Kidney (tissue), 22 donors: ENCODE measurements at places on chromosomes 6 and 20. TPM values are rescaled to one million over a fixed set of nuclear protein-coding genes. Genes with fewer than 3 reads are reported as not detected.

TAP1 gene
- 45.4 TPM for total RNA-seq

PARD6B gene
- 72.0 TPM for total RNA-seq

SLC22A7 gene
- total RNA-seq, result 2.0 TPM

PRR18 gene
- total RNA-seq, result 0.19 TPM

PPP1R3G gene
- 1.9 TPM for total RNA-seq

FRK gene
- 25.0 TPM for total RNA-seq

C20orf202 gene
- total RNA-seq, result 0.16 TPM

ZBTB12 gene
- 3.4 TPM for total RNA-seq

PACSIN1 gene
- 1.7 TPM for total RNA-seq

WFDC5 gene
- 1.0 TPM for total RNA-seq

GRCh38 chr6:15499125-15499524 is 163.7 kb downstream of the DTNBP1 start:
- no peak for DNase-seq

DNA sequence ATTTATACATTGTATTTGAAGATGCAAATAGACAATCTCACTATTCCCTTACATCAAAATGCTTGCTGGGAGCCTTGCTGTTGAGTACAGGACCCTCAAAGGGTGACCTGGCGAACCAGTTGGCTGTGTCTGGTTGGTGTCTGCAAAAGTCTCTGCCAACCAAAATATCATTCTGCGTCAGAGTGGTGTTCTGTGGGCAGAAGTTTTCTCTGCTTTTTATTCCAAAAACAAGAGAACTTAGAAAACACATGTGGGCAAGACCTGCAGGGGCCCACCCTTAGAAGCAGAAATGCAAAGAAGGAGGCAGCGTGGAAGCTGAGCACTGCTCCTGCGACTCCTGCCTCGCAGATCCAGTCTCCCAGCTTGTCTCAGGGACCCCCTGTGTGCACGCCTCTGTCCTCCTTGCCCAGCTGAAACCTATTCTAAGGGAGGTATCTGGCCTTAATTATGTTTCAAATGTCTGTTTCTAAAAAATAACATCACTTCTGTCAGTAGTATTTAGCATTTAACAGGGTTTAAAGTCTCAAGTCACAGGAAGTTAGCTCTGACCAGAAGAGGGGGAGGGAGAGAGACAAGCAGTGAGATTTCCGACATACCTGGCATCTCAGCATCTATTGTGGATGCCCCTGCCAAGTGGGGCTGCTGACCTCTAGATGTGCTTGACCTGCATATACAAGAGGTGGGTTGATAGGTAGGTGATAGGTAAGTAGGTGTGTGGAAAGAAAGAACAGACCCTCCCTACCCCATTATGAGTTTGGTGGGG is 101.3 kb downstream of the SASH1 start:
- no peak for DNase-seq

- DNase-seq, result no peak
Observed at GRCh38 chr6:43107344-43108062, 31.4 kb downstream of the PTK7 start.

- no peak for DNase-seq
Observed at GRCh38 chr6:152828431-152828830, 77.8 kb downstream of the VIP start.

DNA sequence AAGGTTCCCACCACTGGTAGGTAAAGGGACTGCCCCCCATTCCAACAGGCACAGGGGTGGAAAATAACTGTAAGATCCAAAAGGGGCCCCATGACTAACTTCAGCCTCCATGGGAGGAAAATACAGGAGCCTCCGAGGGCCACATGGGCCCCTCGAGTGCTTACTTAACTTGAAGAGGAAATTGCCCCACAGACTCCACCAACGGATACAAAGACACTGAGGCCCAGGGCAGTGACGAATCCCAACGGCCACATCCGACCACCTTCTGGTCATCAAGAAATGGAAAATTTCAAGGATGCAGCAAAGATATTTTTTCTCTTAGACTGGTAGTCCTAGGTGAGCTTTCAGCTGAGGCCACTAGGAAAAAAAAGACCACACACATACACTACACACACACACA is 116.0 kb upstream of the MRPS10 start:
- DNase-seq, result no peak

GRCh38 chr6:19691465-19692167 is 145.6 kb upstream of the ID4 start:
- DNase-seq, result peak; percentile 88

DNA sequence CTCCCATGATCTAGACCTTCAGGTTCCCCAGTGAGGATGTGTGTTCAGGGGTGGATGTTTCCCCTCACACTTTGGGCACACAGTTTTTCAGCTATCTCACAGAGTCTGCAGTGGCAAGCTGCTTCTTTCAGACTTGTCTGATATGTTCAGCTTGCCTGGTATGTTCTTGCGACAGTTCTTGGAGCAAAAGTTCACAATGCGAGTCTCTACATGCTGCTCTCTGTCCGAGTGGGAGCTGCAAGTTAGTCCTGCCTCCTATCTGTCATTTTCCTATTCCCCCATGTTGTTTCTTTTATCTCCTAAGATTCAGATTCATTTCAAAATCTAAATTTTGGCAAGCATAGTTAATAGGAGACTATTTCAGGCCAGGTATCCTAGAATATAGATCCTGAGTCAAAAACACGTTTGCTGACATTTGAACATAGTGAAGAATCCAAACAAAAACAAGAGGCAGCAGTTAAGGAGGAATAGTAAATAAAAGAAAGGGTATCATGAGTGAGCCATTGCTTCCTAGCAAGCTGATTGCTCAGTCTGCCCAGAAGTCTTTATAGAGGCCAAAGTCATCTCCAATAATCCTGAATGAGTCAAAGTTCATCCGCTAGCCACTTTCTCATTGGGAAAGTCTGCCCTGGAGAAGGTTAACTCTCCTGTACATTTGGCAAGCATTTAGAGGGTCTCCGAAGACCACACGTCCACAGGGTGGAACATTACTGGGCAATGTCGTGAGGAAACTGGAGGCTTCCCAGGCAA is 140.2 kb upstream of the MOCS1 start:
- no peak for DNase-seq

DNA sequence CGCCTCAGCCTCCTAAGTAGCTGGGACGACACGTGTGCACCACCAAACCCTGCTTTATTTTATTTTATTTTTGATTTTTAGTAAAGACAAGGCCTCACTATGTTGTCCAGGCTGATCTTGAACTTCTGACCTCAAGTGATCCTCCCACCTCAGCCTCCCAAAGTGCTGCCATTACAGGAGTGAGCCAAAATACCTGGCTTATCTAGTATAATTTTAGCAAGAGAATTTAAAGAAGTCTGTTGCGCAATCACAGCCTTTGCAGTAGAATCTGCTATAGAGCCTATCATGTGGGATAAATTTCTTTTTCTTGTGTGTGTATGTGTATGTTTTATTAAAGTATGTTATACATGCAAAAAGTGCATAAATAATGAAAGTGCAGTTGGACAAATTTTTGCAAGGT is 92.1 kb upstream of the ANKEF1 start:
- no peak for DNase-seq

DNA sequence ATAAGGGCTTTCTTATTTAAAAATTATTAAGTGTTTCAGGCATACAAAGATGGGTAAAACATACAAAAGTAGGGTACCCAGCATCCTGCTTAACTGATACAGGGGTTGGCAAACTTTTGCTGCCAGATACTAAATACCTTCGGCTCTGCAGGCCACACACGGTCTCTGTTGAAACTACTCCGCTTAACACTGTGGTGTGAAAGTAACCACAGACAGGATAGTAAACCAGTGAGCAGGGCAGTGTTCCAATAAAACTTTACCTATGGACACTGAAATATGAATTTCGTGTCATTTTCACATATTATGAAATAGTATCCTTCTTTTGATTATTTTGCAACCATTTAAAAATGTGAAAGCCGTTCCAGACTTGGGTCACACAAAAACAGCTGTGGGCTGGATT is 92.4 kb downstream of the EYA2 start:
- no peak for DNase-seq

- no peak for DNase-seq
Observed at GRCh38 chr20:62700261-62700930, 8.2 kb upstream of the NTSR1 start.

GRCh38 chr20:5128886-5129285 is 2.1 kb downstream of the CDS2 start:
- DNase-seq, result no peak

- peak; percentile 95 for DNase-seq
Observed at GRCh38 chr20:36886859-36887751, 11.2 kb downstream of the TLDC2 start.

DNA sequence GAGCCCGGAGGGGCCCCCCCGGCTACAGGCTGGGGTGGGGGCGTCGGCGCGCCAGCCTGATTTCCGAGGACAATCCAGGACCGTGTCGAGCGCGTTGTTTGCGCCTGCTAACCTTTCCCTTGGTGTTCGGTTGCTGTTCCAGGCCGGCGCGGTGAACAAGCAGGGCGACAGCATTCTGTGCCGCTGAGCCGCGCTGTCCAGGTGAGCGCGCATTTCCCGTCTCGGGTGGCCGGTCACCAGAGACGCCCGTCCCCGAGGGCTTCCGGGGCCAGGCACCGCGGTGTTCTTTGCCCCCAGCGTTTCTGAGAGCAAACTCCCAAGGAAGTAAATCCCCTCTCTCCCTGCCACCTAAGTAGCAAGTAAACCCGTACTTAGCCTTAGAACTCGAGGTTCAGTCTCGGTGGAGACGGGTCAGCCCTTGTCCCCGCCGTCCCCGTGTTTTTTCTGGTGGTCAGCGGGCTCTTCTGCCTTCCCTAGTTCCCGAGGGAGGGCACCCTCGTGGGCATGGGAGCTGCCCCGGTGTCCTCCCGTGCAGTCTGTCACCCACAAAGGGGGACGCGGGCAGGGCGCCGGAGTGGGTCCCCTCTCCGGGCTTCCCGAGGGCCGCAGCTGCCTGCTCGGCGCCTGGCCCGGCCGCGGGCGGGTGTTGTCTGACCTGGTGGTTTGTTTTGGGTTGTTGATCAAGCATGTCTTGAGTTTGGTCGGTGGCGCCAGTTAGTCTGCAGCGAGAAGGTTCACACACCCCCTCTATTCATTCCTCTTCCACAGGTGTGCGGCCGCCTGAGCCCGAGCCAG is 1.5 kb downstream of the ID4 start:
- peak; percentile 89 for DNase-seq

DNA sequence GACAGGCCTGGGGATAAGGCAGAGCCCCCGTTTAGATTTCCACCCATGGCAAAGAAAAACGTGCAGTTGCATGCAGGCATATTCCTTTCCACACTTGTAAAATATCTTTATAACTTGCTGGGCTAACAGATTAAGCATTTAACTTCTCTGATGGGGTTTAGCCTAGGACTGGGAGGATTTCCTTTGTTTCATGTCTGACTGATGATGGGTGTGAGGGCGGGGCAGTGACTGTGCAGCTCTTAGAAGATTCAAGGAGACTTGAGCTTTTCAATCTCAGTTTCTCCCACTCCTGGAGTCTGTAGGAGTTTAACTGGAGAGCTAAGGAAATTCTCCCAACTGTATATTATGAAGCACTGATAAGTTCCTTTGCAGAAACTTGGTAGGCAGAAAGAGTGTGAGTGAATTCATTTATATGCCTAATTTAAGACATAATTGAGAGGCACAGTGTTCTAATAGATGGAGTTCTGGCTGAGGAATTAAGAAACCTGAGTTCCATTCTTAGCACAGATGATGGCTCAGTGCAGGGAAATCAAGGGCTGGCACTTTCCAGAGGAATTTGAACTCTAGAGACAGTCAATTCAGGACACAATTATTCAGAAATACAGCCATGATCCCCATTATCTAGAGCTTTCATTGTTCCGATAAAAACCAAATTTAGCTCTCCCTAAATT is 214.6 kb upstream of the CNR1 start:
- DNase-seq, result no peak

DNA sequence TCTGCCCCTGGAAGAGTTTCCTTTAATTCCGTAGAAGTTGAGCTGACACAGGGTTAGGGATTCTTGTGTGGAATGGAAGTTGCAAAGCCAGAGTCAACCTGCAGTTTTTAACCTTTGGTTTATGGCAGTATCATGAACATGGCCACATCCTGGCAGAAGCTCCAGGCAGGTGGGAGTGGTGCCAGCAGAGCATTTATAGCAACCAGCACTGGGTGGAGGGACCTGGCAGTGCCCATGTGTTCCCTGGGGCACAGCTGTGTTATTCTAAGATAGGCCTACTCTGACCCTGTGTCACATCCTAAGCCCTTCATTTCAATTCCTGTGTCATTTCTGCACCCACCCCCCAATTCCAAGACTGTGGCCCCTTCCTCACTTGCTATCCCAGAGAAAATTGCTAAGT is 26.1 kb upstream of the ZNF831 start:
- no peak for DNase-seq

- DNase-seq, result no peak
Observed at GRCh38 chr6:56848105-56848504, 106.8 kb upstream of the BEND6 start.

DNA sequence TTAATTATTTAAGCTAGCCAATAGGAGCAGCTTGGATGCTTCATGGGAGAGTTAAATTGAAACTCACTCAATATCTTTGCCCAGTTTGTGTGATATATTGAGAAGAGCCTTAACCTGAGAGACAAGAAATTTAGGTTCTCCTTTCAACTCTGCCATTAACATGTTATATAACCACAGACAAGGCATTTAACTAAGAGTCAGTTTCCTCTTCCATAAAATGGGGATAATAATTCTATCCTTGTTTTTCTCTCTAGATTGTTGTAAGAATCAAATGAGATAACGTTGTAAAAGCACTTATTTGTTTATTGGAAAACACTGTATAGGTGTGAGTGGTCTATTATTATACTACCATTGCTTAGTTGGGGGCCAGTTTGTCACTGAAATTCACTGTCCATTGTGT is 7.8 kb downstream of the ACSS2 start:
- DNase-seq, result no peak

DNA sequence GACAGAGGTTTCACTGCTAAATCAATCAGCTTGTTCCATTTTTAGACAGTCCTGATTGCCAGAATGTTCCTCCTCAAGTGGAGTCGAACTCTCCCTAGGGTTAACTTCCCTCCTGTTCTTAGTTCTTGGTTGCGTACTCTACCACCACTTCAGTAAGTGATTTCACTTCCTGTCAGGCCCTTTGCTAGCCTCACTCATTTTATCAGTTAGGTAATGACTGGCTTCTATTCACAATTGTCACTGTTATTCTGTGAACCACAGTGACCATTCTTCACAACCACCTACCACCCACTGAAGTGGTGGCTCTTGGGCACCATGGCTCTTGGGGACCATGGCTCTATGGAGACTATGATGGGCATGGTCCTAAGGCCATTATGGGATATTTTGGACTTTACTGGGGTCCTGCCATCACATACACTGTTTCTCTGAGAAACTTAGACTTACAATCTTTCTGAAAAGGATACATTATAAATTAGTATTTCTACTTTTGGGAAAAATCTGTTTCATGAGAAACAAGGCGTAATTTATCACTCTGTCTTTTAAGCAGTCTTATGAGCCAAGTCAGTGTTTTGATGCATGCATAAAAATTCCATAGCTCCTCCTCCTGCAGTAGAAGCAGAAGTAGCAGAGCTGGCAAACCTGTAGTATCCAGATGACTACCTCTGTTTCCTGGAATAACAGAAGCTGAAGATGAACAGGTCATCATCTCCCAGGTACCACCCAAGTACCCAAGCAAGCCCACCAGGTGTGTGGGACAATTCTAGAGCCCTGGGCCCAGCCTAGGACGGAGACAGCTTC is 66.3 kb downstream of the ATXN1 start:
- no peak for DNase-seq
